ENCODE measurements at places on chromosomes 12 and 14. TPM values are rescaled to one million over a fixed set of nuclear protein-coding genes. Genes with fewer than 3 reads are reported as not detected.

- no peak for DNase-seq
These were observed 273.1 kb downstream of the C12orf50 start for GRCh38 chr12:87756111-87756510.

DNA sequence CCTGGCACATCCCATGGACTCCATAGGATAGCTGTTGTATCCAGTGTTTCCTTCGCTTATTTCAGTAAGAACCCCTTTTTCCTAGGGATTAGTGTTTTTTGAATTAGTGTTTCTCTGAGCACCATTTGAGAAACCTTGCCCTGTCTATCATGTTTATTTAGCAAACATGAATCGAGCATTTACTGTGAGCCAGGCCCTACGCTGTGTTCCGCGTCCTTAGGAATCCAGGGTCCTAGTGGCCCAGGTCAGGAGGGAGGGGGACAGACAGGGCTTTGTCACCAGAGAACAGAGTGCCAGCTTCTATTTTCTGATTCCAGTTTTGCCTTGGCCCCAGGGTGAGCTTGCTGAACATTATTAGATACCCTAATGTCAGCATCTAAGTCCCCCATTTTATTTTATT, 2.5 kb downstream of the TEAD4 start:
- no peak for DNase-seq

DNA sequence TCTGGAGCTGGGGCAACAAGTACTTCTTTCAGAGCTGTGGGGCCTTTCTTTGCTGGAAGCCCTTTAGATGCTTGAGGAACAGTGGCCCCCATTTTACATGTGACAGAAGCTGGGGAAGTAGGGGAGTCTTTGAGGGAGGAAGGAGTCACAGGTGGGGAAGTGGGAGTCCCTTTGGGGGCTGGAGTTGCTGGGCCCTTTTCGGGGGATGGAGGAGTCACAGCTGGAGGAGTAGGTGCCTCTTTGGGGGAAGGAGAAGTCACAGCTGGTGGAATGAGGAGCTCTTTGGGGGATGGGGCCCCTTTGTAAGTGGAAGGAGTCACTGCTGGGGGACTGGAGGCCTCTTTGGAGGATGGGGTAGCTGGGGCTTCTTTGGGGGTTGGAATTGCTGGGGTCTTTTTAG, 8.6 kb downstream of the NACA start:
- DNase-seq, result peak; percentile 49

The NRL gene
- total RNA-seq, result 1.4 TPM

DNA sequence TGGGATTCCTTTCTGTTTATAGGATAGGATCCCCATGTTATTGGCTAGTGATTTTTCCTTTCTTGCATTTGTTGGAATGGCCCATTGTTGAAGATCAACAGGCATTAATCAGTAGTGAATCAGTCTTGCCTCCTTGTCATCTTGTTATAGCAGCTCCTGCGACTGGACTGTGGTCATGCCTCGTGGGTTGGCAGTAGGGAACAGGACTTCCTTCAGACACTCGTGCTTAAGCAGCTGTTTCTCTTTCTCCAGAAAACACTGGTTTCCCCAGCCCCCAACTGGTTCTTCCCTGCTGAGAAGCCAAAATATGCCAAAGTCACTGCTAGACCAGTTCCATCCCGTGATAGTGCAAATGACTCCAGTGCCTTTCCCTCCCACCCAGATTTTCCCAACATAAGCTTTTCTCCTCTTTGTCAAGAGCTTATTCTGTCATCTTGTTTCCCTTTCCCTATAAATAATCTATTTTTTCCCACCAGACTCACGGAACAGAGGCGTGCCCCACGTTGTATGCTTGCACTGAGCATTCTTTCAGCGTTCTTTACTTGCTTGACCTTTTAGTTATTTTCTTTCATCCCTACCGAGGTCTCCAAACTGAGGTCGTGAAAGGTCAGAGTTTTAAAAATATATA, 83.5 kb downstream of the SAMD4A start:
- DNase-seq, result peak; percentile 87

DNA sequence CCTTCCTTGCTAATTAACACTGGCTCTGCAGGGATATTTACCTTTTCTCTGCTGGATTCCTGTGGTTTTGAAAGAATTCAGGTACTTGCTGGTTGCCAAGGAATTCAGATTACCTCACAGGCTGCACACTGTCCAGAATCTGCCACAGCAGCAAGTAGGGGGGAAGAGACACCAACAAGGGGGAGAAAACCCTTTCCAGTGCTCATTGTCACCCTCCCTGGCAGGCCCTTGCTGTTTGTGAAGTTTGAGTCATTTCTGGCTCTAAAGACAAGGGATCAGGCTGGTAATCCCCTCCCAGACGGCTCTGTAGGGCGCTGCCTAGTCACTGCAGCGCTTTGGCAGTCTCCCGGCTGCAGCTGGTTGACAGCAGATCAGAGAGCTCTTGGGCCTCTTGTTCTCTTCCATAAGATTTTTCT, 50.8 kb downstream of the TTLL5 start:
- peak; percentile 81 for DNase-seq

DNA sequence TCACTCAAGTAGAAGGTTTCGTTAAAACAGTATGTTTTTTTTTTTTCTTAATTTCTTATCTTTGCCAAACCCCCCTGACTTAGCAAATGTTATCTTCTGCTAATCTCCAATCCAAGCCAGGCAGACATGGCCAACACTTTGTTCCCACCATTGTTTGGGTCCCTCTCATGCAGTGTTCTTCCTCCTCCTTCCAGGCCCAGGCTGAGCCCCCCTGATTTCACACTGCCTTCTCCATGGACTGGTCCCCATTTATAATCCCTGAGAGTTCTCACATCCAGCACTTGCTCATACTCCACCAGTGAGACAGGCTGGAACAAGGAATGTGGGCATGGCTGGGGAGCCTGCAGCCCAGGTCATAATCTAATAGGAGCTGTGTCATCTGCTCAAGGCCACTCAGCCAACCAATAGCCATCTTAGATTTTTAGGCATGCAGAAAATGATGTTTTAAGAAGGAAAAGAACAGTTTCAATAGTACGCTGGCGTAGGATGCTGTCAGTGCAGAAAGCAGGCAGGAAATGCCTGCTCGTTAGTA, 238.4 kb upstream of the CCDC196 start:
- DNase-seq, result no peak

DNA sequence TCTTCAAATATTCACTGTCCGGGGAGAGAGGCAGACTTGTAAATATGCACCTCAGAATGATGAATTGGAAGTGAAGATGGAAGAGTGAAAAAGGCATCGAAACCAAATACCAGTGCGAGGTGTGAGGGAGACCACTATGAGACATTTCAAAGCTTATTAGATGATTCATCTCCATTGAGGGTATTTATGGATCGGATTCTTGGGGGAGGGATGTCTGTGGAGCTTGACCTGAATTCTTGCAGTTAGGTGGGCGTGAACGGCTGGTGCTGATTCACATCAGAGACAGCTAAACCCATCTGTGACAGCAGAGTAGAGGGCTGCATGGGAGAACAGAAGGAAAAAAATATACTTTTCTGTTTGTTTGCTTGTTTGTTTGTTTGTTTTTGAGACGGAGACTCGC, 677.2 kb downstream of the AACS start:
- no peak for DNase-seq
